Nephron progenitor cell (in vitro differentiated cells): ENCODE measurements at places on chromosomes 7 and 10.

DNA sequence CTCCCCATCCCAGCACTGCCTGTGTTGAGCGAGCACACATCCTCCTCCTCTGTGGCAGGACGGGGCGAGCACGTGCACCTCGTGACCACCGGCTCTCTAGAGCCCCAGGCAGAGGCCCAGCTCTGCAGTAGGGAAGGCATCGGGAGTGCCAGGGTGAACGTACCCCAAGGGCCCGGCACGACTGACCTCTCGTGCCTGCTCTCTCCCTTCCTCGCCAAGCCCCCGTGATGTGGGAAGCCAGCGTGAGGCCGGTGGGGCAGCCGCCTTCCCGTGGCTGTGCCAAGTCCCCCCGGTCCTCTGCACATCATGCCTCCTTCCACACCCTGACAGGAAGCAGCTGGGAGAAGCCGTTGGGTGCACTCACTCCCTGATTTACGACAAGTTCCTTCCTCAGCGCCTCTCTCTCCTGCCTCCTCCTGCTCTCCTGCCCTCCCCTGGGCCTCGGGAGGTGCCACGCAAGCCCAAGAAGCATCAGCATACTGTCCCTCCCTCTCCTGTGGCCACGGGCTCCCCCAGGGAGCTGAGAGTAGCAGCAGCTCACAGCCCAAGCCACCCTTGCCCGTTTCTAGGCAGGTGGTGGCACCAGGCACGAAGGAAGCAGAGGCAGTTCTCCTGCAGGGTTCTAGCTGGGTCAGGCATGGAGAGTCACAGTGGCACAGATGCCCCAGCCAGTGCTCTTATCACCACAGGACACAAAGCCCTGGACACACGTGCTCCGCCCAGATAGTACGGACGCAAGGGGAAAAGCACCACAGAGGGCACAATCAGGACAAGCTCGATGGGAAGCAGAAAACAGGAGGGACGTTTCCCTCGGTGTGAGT is 47.0 kb downstream of the AMZ1 start:
- H3K4me3 ChIP-seq, result no peak overlapping the region
- peaks cover 57% of the 10 kb centered on the region for H3K36me3 ChIP-seq
- no peak for DNase-seq
- H3K27me3 ChIP-seq, result peaks cover 2% of the 10 kb centered on the region
- H3K27ac ChIP-seq, result peak overlapping the region; percentile 85

DNA sequence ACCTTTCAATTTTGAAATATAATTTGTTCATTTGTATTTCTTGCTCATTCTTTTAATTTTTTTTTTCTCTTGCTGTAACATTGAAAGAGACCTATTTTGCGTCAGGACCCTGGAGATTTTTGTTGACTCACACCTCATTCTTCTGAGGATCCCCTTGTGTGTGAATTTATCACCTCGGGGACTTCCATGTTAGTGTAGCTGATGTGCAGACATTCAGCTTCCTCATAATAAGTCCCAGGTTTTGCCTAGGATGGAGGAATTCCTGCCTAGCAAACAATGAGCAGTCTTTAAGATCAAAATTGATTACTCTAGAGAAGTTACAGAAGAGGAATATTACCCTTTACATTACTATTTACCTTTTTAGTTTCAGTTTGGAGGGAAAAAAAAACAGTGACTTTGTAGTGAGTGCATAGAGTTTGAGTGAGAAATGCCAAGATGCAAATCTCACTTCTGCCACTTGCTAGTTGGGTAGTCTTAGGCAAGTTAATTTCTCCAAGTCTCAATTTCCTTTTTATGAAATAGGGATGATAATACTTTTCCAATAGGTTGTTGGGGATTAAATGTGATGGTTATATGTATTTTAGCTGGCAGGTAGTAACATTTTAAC is 14.3 kb downstream of the TES start:
- peak overlapping the region; percentile 4 for H3K27ac ChIP-seq
- no peak for DNase-seq
- H3K36me3 ChIP-seq, result peaks cover 4% of the 10 kb centered on the region
- peaks cover 33% of the 10 kb centered on the region for H3K4me1 ChIP-seq
- H3K27me3 ChIP-seq, result peaks cover 3% of the 10 kb centered on the region
- H3K4me3 ChIP-seq, result no peak overlapping the region

DNA sequence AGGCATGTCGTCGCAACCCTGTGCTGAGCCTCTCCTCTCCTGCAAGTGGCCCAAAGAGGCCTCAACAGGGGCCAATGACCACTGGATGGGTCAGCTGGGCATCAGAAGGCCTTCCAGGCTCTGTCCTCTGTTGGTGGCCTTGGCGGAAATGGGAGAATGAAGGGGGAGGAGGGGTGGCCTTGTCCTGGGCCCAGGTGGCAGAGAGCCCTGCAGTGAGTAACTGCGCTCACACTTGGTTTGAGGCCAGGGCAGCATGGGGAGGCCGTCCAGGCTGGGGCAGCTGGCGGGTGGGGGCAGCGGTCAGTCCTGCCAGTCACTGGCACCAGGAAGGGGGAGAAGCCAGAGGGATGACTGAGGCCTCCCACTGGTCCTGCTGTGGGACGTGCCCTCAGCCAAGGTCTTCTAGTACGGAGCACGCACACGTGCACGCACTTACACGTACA is 59.8 kb downstream of the LHPP start:
- H3K4me1 ChIP-seq, result peaks cover 53% of the 10 kb centered on the region
- DNase-seq, result no peak
- no peak overlapping the region for H3K27ac ChIP-seq

DNA sequence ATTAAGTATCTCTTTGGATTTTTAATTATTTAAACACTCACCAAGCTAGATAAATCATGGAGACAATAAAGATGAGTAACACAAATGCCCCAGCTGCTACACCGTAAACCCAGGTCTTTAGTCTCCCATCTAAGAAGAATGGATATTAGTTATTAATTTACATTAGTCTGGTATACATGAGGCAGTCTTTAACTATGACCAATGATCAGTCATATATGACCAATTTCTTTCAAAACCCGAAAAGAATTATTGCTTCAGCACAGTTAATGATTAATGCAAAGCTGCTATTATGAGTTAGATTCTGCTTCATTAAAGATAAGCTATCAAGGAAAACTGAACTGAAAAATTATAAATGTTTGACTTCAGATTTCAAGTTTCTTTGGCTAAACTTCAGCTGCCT is 402.9 kb downstream of the PHF14 start:
- no peaks in the 10 kb centered on the region for H3K27me3 ChIP-seq
- H3K27ac ChIP-seq, result no peak overlapping the region

GRCh38 chr7:105355701-105356100 is 33.0 kb downstream of the SRPK2 start:
- H3K27ac ChIP-seq, result no peak overlapping the region
- no peaks in the 10 kb centered on the region for H3K27me3 ChIP-seq
- peaks cover 23% of the 10 kb centered on the region for H3K36me3 ChIP-seq
- H3K4me1 ChIP-seq, result peaks cover 64% of the 10 kb centered on the region
- no peak overlapping the region for H3K4me3 ChIP-seq

- DNase-seq, result no peak
- H3K36me3 ChIP-seq, result no peaks in the 10 kb centered on the region
- no peak overlapping the region for H3K4me3 ChIP-seq
- peaks cover 6% of the 10 kb centered on the region for H3K27me3 ChIP-seq
- peaks cover 48% of the 10 kb centered on the region for H3K4me1 ChIP-seq
Measured at GRCh38 chr10:76640806-76641205, 996.8 kb downstream of the KCNMA1 start.

- H3K27ac ChIP-seq, result no peak within 1 kb of the TSS
- no peaks in the 10 kb centered on the region for H3K27me3 ChIP-seq
- H3K4me3 ChIP-seq, result no peak within 1 kb of the TSS
- no peaks in the 10 kb centered on the region for H3K36me3 ChIP-seq
- peaks cover 29% of the 10 kb centered on the region for H3K4me1 ChIP-seq
Measured at GRCh38 chr7:150567169-150567568, at the start of gene GIMAP4. GIMAP4 (plus strand) TSS chr7:150567390; CDS start chr7:150569902, 2,512 bp downstream.

GRCh38 chr10:49398000-49398861 is 2.3 kb upstream of the DRGX start:
- H3K4me1 ChIP-seq, result peaks cover 16% of the 10 kb centered on the region
- H3K27me3 ChIP-seq, result peaks cover 100% of the 10 kb centered on the region
- peak; percentile 92 for DNase-seq
- no peak overlapping the region for H3K27ac ChIP-seq
- H3K36me3 ChIP-seq, result no peaks in the 10 kb centered on the region
- peak overlapping the region; percentile 70 for H3K4me3 ChIP-seq

GRCh38 chr7:30145426-30145970 is 10.7 kb downstream of the MTURN start:
- H3K27me3 ChIP-seq, result peaks cover 6% of the 10 kb centered on the region
- H3K36me3 ChIP-seq, result no peaks in the 10 kb centered on the region
- H3K27ac ChIP-seq, result no peak overlapping the region

DNA sequence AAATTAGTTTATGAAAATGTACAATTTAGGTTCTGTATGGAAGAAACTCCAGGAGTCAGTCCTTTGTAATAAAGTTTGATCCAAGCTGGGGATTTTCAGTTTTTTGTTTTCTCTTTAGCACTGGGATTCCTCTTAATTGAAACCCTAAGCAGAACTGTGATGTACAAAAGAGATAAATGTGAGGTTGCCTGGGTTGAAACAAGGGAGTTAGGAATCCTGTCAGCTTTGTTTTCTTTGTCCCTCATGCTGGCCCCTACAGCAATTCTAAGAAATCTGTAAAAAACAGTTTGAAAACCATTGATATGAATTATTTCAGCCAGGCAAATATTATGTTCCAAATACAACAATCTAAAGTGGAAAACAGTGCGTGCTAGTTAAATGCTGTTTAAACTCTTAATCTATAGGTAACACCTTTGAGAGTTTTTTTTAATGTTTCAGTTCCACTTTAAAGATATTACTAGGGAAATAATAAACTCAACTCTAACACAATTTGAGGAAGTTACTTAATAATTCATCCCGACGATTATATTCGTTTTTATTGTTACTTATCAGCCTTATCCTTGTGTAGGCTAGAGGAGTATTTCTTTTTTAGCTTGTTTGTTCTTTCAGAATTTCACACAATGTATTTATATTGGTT is 65.3 kb downstream of the SGCE start:
- H3K4me3 ChIP-seq, result no peak overlapping the region
- H3K27me3 ChIP-seq, result no peaks in the 10 kb centered on the region
- no peak for DNase-seq
- peaks cover 18% of the 10 kb centered on the region for H3K4me1 ChIP-seq
- no peak overlapping the region for H3K27ac ChIP-seq

GRCh38 chr10:112649822-112650152 is 202.8 kb downstream of the VTI1A start:
- H3K27me3 ChIP-seq, result no peaks in the 10 kb centered on the region
- DNase-seq, result no peak
- no peaks in the 10 kb centered on the region for H3K36me3 ChIP-seq
- no peak overlapping the region for H3K4me3 ChIP-seq
- no peak overlapping the region for H3K27ac ChIP-seq

- H3K4me3 ChIP-seq, result no peak overlapping the region
- H3K36me3 ChIP-seq, result no peaks in the 10 kb centered on the region
- peaks cover 2% of the 10 kb centered on the region for H3K27me3 ChIP-seq
Measured at GRCh38 chr10:62993121-62993520, 140.0 kb upstream of the NRBF2 start.

- no peaks in the 10 kb centered on the region for H3K36me3 ChIP-seq
- no peak for DNase-seq
- peaks cover 31% of the 10 kb centered on the region for H3K4me1 ChIP-seq
Measured at GRCh38 chr10:71512761-71513539, 116.2 kb downstream of the CDH23 start.

GRCh38 chr10:119651514-119652360 is 557 bp downstream of the BAG3 start:
- peak; percentile 53 for DNase-seq
- H3K36me3 ChIP-seq, result peaks cover 24% of the 10 kb centered on the region
- H3K27me3 ChIP-seq, result peaks cover 10% of the 10 kb centered on the region
- peak overlapping the region; percentile 90 for H3K4me3 ChIP-seq

DNA sequence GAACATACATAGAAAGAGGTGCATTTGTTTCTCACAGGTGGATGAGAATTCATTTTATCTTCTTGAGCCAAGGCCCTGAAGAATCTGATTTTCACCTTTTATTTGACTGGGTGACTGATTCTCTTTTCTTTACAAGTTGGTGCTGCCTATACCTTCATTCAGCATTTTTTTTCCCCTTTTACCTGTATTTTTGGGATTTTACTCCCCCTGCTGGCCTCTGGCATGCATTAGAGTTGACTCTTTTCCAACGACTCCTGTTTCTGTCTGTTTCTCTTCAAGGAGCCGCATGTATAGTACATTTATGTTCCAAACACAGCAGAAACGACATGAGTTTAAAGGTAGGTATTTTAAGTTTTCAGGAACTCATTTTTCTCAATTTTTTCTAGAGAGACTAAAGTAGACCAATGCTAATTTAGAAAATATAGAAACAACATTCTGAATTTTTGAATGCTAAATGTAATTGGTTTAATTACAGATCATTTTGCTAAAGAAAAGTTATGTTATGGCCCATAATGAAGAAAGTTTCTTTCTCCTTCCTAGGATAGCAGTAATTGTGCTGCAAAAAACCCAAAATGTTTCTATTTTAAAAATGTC is 149.8 kb upstream of the HDAC9 start:
- no peak overlapping the region for H3K27ac ChIP-seq
- H3K4me1 ChIP-seq, result no peaks in the 10 kb centered on the region
- H3K4me3 ChIP-seq, result no peak overlapping the region
- peaks cover 10% of the 10 kb centered on the region for H3K36me3 ChIP-seq
- H3K27me3 ChIP-seq, result peaks cover 9% of the 10 kb centered on the region
- peak; percentile 53 for DNase-seq

GRCh38 chr7:20438694-20439376 is 108.1 kb downstream of the ITGB8 start:
- DNase-seq, result no peak
- H3K4me1 ChIP-seq, result no peaks in the 10 kb centered on the region
- H3K27me3 ChIP-seq, result no peaks in the 10 kb centered on the region
- H3K27ac ChIP-seq, result no peak overlapping the region

GRCh38 chr7:133114519-133114918 is 32.6 kb upstream of the CHCHD3 start:
- peaks cover 10% of the 10 kb centered on the region for H3K27me3 ChIP-seq
- H3K27ac ChIP-seq, result no peak overlapping the region
- no peak for DNase-seq
- no peaks in the 10 kb centered on the region for H3K36me3 ChIP-seq

- peaks cover 13% of the 10 kb centered on the region for H3K27me3 ChIP-seq
- no peaks in the 10 kb centered on the region for H3K36me3 ChIP-seq
- no peak overlapping the region for H3K27ac ChIP-seq
- DNase-seq, result no peak
- no peak overlapping the region for H3K4me3 ChIP-seq
Measured at GRCh38 chr7:69250958-69251357, 347.3 kb upstream of the AUTS2 start.

GRCh38 chr10:110009736-110010475 is 2.1 kb downstream of the ADD3 start:
- H3K36me3 ChIP-seq, result peaks cover 4% of the 10 kb centered on the region
- H3K27me3 ChIP-seq, result no peaks in the 10 kb centered on the region
- no peak overlapping the region for H3K27ac ChIP-seq
- no peak for DNase-seq
- H3K4me1 ChIP-seq, result peaks cover 54% of the 10 kb centered on the region
- H3K4me3 ChIP-seq, result peak overlapping the region; percentile 94
